Kidney glomerular epithelial cell (primary cell): ENCODE measurements at places on chromosomes 7 and 10.

DNA sequence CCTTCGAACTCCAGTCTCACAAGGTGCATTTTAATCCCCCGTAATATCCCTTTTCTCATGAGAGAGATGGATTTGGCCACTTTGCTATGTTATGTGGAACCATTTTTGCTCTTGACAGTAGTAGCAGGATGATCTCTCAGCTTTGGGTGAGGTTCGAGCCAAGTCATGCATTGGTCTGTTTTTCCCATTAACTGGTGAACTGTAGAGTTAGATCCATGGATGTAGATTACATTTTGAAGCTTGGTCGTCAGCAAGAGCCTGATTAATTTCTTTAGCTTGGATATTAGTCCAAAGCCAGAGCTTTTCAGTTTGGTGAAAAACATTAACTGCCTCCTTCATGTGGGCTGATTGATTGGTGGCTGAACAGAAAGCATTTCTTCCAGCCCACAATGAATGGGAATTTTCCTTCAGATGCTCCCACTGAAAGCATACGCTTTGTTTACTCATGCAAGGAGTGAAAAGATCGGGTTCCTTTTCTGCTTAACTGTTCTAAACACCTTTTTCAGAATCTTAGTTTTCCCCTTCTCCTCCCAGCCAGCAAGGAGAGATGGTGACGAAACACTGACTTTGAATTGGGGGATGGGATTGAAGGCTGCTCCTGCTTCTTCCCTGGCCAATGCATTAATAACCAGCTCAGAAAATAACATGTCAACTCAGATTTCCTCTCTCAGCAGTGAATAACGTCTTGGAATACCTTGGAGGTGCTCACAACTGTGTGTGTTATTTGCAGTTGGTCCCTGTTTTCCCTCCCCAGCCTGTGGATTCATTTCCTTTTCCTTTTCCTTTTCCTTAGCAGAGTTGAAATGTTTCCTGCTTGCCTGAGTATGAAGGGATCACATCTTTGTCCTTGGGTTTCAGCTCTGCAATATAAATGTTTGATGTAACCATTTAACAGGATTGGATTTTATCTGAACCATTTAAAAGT, 351.8 kb upstream of the FZD8 start:
- DNase-seq = no peak

GRCh38 chr10:1114719-1115606, 58.8 kb downstream of the WDR37 start:
- no peak for DNase-seq

DNA sequence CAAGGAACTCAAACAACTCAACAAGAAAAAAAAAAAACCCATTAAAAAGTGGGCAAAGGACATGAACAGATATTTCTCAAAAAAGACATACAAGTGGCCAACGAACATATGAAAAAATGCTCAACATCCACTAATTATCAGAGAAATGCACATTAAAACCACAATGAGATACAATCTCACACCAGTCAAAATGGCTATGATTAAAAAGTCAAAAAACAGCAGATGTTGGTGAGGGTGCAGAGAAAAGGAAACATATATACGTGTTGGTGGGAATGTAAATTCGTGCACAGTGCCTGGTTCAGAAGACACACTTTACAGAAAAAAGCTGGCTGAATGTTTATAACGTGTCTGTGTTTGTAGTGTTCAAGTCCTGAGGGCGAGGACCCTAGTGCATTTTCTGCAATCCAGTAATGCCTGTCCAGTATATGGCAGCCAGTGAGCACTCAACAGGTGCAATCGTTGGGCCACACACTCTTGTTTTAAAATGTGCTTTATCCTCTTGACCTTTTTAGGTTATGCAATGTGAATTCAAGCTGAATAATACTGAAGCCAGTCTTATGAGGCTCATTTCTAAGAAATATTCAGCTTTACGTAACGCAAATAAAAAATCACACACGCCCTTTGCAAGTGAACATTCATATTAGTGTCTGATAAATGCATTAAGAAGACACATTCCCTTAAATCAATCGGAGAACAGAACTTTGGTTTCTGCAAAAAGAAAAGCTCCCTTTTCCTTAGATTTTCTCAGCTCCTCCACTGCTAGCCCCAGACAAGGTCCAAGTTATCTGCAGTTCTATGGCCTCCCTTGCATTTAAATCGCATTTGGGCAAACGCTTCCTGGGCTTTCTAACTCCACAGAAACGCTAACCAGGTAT, 813 bp upstream of the MTURN start:
- DNase-seq = no peak

DNA sequence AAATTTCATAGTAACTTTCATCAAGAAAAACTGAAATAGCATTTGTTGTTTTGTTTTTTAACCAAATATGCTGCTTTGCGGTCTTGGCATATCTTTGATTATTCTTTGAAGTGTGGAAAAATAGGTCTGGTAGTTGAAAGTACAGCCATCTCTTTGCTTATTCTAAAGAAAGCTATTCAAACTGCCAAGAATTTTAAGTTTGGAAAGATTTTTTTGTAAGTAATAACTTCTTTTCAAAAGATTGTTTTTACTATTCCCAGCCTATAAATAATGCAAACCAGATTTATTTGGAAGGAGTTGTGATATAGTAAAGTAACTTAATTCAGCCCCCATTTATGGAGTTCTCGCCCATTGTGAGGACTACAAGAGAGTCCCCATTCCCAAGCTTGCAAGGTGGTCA, 87.0 kb downstream of the ADD3 start:
- no peak for DNase-seq

DNA sequence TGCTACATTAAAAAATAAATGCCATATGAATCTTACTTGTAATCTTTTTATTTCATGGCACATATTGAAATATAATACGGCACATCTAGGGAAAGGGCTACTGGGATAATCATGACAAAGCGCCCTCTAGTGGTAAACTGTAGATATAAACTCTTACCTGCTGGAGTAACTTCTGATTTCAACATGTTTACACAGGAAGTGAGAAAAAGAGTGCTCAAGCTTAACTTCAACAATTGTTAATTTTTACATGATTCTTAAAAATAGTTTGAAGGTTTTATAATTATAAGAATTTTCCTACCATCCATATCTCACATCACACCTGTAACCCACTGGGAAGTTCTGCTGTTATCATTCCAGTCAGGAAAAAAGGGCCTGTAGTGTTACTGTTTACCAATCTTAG, 2.0 kb upstream of the HEPACAM2 start:
- peak; percentile 64 for DNase-seq

DNA sequence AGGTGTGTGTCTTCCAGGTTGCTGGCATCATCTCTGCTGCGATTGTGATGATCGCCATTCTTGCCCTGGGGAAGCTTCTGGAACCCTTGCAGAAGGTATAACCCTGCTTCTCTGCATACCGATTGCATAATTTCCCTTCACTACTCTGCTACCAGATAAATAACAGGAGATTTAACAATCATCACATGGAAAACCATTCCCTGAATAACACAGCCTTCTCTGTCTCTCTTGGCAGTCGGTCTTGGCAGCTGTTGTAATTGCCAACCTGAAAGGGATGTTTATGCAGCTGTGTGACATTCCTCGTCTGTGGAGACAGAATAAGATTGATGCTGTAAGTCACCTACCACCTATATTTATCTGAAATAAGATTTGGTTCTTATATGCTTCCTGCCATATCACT, 33.8 kb downstream of the SLC26A4 start:
- no peak for DNase-seq

DNA sequence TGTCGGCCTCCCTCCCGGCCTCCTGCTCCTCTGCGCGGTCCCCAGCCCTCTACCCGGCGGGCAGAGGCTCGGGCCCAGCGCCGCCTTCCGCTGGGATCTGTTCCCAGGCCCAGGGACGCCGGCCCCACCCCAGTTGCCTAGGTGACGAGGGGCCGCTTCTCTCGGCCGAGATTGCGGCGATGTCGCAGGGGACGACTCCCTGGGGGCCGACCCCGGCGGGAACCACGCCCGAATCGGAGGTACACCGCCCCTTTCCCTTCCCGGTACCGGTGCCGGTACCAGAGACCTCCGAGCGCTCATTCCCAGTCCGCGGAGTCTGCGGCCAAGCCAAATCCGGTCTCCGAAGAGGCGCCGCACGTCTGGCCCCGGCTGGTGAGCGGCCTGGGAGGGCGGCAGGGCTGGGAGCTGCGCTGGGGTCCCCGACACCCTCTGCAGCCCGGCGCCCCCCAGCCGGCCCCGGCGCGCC, at the start of gene CABCOCO1:
TSS of gene CABCOCO1 (plus strand) at position 136 of the 466 bp plus-strand sequence. CDS start at position 180, 44 bp downstream.
- peak; percentile 60 for DNase-seq

DNA sequence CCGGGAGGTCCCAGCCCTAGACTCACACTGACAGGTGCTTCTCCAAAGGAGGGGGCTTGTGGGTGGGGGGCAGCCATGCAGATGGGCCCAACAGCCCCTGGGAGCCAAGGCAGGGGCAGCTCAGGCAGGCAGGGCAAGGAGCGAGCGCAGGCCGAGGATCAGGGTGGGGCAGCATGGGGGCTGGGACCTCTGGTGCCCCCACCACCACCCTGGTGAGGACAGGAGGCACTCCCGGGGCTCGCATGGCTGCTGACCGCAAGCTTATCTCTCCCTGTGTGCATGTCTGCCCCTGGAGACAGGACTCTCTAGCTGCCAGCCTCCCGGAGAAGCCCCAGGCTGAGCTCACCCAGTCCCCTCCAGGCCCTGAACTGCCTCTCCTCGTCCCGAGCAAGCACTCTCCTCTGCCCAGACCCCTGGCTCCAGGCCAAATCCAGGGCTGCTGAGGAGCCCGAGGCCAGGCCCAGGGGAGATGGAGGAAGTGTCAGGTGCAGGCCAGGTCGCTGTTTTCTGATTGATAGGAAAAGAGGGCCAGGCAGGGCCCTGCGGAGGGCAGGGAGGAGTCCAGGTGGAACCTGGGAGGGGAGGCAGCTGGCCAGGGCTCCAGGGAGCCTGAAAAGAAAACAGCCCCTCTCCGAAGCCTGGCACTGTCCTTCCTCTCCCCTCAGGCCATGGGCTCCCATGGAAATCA, 39.0 kb downstream of the PDGFA start:
- no peak for DNase-seq

DNA sequence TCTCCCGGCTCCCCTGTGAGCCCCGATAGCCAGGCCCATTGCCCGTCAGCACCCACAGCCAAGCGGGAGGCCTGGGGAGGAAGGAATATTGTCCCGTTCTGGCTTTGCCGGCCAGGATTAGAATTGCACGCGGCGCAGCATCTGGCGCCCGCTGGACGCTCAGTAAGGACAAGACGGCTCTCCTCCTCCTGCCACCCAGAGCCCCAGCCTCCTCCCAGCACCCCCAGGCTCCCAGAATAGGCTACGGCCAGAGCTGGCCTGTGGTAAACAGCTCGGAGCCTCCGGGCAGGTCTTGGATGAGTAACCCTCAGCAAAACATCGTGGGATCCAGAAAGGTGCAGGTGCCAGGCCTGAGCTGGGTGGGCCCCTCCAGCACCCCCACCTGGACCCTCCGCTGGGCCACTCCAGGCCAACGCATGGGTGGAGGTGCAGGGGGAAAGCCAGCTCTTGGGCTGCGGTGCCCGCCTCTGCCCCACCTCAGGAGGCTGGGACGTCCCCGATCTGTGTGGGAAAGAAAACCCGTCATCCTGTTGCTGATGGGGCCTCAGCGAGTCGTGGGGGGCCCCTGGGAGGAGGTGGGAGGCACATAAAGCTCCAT, 5.8 kb upstream of the FAM20C start:
- DNase-seq = no peak

DNA sequence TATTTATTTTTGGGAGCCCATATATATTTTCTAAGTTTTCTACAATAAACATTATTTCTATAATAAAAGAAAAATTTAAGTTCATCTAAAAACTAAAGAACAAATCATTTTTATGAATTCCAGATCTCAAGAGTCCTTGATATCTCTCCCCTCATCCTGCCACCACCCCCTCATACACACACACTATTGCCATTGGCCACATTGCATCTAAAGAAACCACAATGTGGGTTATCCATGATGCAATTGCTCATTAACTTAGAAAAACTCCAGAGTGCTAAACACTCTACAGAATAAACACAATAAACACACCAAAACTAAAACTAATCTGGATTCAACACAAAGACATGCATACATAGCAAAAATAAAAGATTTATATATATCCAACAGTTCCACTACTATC, 37.8 kb downstream of the FAM13C start:
- DNase-seq = no peak

DNA sequence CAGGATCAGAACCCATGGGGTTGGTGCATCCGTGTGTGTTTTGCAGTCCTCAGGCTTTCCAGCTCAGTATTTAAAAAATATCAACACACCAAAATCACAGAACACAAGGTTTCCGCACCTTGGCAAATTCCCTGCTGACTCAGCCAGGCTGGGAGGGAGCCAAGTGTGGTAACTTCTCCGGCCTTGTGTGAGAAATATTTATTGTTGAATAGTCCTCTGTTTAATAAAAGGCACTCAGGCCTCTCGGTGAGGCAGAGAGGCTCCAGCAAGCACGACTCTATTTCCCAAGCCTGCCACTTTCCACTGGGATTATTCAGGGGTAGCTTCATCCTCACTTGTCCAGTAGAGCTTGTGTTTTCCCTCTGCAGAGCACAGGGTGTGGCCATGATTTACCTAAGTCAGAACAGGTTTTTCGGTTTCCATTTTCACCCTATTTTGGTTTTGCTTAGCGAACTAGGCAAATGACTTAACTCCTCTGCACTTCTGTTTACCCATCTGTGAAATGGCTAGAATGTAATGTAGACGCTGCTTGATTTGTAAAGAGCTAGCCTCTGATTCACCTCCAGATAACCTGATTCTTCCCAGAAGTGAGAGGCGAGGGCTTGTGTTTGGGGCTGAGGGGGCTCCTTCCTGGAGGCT, 13.0 kb upstream of the CHST15 start:
- peak; percentile 82 for DNase-seq

DNA sequence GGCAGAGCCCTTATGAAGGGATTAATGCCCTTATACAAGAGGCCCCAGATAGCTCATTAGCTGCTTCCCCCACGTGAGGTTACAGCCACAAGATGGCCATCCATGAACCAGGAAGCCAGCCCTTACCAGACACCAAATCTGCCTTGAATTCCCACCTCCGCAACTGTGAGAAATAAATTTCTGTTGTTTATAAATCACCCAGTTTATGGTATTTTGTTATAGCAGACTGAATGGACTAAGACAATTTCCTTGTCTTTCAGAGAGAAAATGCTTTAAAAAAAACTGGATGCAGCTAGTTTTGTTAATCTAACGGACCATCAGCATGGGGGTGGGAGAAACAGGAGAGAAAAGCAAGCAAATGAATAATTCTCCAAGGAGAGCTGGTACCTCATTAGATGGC, 36.5 kb downstream of the CBX3 start:
- DNase-seq = no peak

GRCh38 chr10:89263531-89263930, 12.0 kb upstream of the LIPA start:
- no peak for DNase-seq

DNA sequence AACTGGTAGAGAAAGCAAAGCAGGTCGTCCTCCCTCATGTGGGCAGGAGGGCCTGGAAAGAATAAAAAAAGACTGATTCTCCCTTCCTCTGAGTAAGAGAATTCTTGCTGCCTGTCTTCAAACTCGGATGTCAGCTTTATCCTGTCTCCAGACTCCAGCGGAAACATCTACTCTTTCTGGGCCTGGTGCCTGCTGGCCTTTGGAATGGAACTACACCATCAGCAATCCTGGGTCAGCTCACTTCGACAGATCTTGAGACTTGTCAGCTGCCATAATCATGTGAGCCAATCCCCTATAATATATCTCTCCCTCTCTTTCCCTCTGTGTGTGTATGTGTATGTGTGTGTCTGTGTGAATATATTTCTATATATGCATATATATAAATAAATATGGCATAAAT, 411.0 kb upstream of the DPP6 start:
- DNase-seq = no peak

- DNase-seq = no peak
Observed at GRCh38 chr7:98372993-98373392, 27.9 kb downstream of the BAIAP2L1 start.

- peak; percentile 52 for DNase-seq
Observed at GRCh38 chr7:1193593-1194424, 33.8 kb upstream of the ZFAND2A start.

GRCh38 chr10:113347508-113347907, 205.3 kb upstream of the HABP2 start:
- DNase-seq = no peak
